ENCODE measurements at places on chromosomes 2 and 18. TPM values are rescaled to one million over a fixed set of nuclear protein-coding genes. Genes with fewer than 3 reads are reported as not detected.
A peak's percentile ranks its signal among the peaks of the same experiment; 100 is the strongest.

DNA sequence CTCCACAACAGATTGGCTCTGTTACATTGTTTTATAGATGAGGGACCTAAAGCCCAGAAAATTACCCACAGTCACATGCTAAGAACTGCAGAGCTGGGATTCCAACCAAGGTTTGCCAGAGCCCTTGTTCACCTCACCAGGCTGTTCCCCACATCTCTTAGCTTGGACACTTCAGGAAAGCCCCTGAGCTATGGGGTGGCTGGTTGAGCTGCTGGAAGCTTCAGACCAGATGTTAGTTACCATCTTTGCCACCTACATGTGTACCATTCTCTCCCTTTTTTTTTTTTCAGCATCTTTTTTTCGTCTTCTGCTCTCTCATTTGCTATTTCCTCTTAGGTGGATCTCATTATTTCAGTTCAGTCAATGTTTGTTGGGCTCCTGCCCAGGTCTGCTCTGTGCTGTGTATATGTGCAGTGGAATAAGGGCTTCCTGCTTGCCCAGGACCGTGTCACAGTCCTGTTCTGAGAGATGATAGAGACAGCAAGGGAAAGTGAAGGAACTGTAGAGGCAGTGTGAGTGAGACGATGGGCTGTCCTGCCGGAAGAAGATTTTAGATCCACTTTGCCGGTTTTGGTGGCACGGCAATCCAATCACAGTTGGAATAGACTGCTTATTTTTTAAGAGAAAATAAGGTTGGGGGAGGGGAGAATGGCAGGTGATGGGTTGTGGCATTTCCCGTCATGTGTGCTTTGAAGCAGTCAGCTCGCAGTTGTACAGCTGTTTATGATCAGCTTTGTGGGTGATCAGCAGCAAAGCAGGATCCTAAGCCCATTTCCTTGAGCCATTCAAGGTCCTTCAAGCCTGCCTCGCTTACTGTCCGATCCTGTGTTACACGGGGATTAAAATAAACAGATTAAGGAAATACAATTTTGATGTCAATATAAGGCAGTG lies 152.6 kb downstream of the RTN4 start:
- peak; percentile 7 for DNase-seq

DNA sequence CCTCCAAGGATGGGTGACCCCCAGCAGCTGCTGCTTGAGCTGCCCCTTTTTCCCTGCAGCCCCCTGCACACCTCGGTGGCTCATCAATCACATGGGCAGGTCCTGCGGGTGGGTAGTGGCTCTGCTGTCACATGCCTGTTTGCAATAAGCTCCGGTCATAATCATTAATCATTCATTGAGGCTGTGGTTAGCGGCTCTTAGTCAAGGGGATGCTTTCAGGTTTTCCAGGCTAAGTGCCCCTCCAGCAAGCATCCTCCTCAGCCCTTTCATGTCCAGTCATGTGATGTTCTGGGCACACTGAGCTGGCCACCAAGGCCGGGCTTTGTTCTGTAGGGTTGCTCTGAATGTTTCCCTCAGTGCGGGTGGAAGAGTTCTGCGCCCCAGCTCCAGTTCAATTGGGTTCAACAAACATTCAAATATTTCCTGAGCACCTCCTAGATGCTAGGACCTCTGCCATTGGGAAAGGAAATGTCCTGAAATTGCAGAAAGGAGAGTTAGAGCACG lies 96.4 kb upstream of the LDAH start:
- DNase-seq, result no peak

GRCh38 chr2:72824224-72824842 lies 1.5 kb downstream of the EXOC6B start:
- no peak for DNase-seq

GRCh38 chr18:76988031-76988826 lies 144.4 kb downstream of the MBP start:
- no peak for DNase-seq

GRCh38 chr2:162254236-162254871 lies 11.1 kb upstream of the FAP start:
- DNase-seq, result no peak

GRCh38 chr2:159903443-159904126 lies 105.6 kb upstream of the CD302 start:
- peak; percentile 58 for DNase-seq

DNA sequence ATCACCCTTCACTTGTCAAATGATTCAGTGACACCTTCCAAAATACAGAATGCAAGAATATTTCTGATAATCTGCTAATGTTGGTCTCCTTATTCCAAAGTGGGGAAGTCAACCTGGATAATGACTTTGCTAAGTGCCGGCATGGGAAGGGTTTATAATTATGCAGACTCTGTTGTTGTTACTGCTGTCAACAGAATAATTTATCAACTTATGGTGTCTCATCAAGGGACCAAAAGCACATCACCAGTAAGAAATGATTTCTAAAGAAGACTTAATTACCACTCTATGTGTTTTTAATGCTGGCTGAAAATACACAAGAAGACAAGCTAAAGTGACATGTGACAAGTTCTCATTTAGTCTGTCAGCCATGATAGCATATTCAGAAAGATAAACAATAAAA lies 115.6 kb upstream of the TMEM200C start:
- DNase-seq, result no peak

DNA sequence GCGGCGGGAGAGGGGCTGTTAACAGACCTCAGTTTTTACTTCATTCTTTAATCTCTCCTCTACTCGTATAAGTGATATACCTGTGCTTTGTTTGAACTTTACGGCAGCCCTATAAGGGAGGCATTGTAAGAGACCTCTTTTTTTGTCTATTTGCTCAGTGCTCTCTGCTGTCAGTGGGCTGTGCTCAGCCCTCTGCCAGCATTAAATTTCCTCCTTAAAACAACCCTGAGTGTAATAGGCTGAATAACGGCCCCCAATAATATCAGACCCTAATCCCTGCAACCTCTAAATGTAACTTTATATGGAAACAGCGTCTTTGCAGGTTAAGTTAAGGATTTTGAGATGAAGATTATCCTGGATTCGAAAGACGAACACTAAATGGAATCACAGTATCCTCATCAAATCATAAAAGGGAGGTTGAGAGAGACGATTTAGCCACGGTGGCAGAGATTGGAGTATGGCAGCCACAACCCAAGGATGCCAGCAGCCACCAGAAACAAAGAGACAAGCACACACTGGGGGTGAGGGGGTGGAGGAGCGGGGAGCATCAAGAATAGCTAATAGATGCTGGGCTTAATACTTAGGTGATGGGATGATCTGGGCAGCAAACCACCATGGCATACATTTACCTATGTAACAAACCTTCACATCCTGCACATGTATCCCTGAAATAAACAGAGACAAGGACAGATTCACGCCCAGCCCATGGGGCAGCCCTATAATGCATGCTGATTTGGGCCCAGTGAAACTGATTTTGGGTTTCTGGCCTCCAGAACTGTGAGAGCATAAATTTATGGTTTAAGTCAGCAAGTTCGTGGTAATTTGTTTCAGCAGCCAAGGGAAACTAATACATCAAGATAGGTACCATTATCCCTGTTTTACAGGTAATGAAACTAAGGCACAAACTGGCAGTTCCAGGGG lies 894 bp upstream of the FARSB start:
- DNase-seq, result no peak

GRCh38 chr2:233996000-233996399 lies 54.5 kb upstream of the SPP2 start:
- no peak for DNase-seq

DNA sequence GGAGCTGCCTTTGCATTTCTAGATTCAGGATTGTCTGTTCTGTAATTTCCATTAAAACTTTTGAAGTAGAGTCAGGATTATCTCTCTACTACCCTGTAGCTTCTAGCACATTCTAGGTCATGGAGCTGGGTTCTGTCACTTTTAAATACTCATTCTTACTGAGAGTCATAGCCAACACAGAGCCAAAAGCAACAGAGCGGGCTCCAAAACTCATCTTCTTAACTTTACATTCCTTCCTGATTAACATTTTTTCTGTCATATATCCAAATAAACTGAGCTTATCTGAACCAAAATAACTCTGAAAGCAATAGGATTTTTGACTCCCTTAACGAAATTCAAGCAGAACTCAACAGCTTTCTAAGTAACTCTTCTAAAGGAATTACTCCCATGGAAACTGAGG lies 12.9 kb downstream of the PREPL start:
- no peak for DNase-seq

DNA sequence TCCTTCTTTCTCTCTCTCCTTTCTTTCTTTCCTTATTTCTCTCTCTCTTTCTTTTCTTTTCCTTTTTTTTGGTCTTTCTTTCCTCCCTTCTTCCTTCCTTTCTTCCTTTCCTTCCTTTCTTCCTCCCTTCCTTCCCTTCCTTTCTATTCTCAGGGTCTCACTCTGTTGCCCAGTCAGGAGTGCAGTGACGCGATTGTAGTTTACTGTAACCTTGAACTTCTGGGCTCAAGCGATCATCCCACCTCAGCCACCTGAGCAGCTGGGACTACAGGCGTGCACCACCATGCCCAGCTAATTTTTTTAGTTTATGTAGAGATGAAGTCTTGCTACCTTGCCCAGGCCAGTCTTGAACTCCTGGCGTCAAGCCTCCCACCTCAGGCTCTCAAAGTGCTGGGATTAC lies 83.8 kb upstream of the PPM1B start:
- DNase-seq, result no peak

DNA sequence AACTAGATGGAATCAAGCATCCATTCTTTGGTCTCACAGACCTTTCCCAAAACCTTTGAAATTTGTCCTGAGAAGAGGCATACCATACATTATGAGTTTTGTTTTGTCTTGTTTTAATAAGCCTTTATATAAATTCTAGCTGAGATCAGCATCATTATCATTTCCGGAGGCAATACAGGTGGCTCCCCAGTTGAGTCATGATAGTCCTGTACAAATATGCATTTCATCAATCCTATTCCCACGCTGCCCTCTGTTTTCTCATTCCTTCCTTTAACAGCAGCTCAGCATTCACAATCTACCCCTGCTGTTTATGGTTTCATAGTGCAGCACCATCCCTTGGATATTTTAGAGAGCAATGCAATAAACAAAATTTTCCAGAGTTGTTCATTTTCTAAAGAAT lies 216.7 kb downstream of the TXNL1 start:
- no peak for DNase-seq

PEX13 gene
- 12.6 TPM for total RNA-seq
